Activated naive CD4-positive, alpha-beta T cell treated with anti-CD3 and anti-CD28 coated beads for 36 hours (primary cell): ENCODE measurements at places on chromosomes 5 and 9. TPM values are rescaled to one million over a fixed set of nuclear protein-coding genes. Genes with fewer than 3 reads are reported as not detected.

CBY3 gene
- total RNA-seq, result not detected

RAD17 gene
- 26.2 TPM for total RNA-seq

SEMA6A gene
- total RNA-seq, result 0.14 TPM

SPATA31A3 gene
- not detected for total RNA-seq

CARD6 gene
- 1.4 TPM for total RNA-seq

PCDHA9 gene
- total RNA-seq, result not detected

PCSK5 gene
- 5.7 TPM for total RNA-seq

NIPBL gene
- total RNA-seq, result 36.7 TPM

SMIM23 gene
- not detected for total RNA-seq

SLC34A3 gene
- total RNA-seq, result not detected

ADRB2 gene
- 0.21 TPM for total RNA-seq

EIF4E1B gene
- not detected for total RNA-seq

PLPP6 gene
- 5.3 TPM for total RNA-seq

GCNT4 gene
- total RNA-seq, result 2.1 TPM

GRCh38 chr5:157137691-157138090 lies 5.0 kb downstream of the MED7 start:
- DNase-seq, result no peak

DNA sequence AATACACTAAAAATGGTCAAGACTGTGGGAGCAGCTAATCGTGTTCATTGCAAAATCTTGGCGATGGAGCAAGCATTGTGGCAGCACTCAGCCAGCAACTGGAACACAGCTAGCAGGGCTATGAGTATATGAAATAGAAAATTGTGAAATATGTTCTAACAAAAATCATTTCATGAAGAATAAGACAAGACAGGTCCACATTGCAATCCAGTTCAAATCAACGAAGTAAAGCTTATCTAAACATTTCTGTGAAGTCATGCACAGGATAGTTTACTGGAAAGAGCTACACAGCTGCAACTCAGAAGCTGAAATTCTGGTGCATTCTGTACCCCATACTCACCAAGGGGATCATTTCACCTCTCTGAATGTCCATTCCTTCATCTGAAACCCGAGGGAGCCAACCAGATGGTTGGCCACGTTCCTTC lies 5.3 kb upstream of the NFIL3 start:
- DNase-seq, result no peak

DNA sequence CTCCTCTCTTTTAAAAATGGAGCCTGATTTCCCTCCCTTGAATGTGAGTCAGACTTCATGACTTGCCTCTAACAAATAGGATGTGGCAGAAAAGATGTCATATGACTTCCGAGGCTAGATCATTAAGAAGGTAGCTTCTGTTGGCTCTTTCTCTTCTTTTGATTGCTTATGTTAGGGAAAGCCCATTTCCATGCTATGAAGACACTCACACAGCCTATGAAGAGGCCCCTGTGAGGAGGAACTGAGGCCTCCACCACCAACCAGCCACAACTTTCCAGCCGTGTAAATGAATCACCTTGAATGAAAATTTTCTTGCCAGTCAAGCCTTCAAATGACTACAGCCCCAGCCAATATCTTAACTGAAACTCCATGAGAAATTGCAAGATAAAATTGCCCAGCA lies 413.4 kb downstream of the TMEM38B start:
- DNase-seq, result no peak

GRCh38 chr5:176784218-176785165 lies 25.9 kb upstream of the UNC5A start:
- no peak for DNase-seq

DNA sequence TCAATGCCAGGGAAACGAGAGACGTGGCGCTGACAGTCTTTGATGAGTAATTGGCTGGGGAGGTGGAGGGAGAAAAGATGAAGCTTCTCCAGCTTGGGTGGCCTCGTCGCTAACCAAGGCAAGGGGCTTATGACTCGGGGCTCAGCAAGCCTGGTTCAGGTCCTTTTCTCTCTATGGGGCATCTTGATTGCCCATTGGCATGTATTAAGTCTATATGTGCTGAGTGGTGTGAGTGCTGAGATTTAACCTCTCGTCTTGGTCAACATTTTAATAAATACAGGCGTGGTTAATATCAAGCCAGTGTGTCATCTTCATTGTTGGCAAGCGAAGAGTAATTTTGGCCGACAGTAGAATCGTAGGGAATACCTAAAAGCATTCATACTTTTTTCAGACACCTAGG lies 85.9 kb downstream of the RAI14 start:
- DNase-seq, result no peak

DNA sequence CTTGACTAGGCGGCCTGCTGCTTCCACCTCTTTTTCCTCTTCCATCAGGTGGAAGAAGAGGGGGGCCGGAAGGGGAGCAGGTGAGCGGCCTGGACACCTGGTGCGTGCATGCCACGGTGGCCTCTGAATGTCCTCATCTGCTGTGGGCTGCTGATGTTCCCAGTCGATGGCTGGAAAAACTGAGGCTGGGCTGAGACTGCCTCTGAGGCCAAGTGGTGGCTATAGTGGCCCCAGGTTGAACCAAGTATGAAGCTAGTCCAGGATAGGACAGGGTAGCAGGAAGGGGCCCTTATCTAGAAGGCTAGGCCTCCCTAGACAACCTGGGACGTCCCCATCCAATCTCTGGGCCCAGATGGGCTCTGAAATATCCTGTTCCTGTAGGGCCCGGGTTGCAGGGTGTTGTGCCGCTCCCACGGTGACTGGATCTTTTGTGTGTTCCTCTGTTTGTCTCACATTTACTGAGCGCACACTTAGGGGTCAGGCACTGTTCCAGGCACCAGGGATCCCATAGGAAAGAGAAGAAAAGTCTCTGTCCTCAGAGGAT lies 753 bp upstream of the NR5A1 start:
- DNase-seq, result no peak

- no peak for DNase-seq
Measured at GRCh38 chr5:159799701-159800100, 116.6 kb upstream of the ADRA1B start.

- no peak for DNase-seq
Measured at GRCh38 chr5:137575847-137576246, 76.7 kb upstream of the SPOCK1 start.

GRCh38 chr5:53236683-53237082 lies 127.1 kb upstream of the MOCS2 start:
- no peak for DNase-seq

GRCh38 chr5:65916636-65917035 lies 9.7 kb upstream of the ERBIN start:
- DNase-seq, result no peak

DNA sequence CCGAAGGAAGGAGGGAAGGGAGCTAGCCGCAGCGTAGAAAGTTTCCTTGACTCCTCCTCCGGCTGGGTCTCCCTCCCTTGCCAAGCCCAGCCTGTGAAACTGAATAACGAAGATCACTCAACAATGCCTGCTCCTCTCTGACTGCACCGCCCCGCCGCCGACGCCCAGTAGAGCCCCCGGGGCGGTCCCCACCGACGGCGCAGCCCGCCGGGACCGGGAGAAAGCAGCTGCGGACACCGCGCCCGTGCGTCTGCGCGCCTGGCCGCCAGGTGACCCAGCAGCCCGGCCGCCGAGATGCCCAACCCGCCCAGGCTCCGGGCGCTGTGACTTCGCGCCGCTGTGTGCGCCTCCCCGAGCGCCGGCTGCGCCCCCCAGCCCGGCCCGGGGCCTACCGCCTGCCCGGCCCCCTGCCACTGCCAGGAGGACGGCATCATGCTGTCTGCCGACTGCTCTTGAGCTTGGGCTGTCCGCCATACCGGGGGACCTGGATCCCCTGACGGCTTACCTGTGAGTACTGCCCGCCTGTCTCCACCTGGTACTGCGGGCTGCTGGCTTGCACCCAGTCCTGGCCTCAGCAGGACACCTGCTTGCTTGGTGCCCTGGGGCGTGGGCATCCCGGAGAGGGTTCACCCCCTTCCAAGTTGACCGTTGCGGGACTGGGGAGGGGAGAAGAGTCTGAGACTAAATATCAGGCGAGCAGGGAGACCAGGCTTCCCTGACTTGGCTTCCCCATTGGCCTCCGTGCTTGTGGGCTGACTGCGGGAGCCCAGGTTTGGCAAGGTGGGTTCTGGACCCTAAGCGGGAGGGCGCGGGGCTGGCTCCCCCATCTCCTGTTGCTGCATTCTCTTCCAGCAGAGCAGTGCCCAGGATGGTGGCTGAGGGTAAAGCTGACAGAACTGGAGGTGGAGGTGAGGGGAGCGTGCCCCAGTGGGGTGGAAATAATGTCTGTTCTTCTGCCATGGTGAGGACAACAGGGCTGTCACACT lies 26.2 kb upstream of the SPTLC1 start:
- peak; percentile 26 for DNase-seq

GRCh38 chr5:126531543-126532120 lies 63.4 kb downstream of the ALDH7A1 start:
- DNase-seq, result no peak

DNA sequence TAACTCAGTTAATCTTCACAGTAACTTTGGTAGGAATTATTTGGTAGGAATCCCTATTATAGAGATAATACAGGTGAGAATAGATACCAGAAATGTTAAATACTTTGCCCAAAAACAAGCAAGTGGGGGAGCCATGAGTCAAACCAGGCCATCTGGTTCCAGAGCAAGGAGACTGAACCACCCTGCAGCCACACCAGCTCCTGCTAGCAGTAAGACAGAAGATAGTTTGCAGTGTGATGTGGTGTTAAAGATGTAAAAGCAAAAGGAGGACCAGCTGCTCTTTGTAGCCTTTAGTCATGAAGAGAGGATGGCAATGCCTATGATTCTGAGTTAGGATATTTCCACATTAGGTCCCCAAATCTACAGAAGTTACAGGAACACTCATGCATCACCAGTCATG lies 101.4 kb downstream of the PRKACG start:
- DNase-seq, result no peak

GRCh38 chr5:81181576-81182316 lies 51.4 kb upstream of the CKMT2 start:
- no peak for DNase-seq

DNA sequence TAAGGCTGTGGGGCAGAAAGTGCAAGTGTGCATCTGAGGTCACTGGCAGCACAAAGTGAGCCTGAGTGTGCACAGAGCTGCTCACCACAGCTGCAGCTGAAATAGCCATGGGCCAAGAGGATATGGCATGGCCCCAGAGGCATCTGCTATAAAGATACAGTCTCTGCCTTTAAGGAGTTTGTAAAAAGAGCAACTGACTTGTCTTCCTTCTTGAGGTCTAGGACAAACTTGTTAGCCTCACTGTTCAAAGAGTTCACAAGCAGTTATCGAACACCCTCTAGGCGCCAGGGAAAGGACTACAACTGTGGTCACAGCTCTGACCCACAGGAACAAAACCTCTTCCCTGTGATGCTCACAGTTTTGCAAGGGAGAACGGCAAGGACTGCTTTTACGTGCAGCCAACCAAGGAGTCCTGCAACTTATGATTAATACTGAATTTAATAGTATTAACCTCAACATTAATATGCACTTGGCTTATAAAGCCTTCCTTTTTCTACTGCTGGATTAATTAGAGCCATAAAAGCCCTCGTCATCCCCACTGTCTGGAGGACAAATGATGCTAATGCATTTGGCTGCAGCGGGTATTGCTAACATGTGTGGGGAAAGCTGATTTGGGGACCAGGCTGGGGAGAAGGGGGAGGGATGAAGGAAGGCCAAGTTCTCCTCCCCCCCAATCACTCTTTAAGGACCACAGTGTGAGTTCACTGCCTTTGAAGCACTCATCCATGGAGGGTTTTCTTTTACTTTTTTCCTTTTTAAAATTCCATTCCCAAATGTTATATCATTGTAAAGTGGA lies 189.8 kb upstream of the TRIM32 start:
- no peak for DNase-seq

- DNase-seq, result no peak
Measured at GRCh38 chr9:88406051-88406450, 17.8 kb downstream of the SPIN1 start.

DNA sequence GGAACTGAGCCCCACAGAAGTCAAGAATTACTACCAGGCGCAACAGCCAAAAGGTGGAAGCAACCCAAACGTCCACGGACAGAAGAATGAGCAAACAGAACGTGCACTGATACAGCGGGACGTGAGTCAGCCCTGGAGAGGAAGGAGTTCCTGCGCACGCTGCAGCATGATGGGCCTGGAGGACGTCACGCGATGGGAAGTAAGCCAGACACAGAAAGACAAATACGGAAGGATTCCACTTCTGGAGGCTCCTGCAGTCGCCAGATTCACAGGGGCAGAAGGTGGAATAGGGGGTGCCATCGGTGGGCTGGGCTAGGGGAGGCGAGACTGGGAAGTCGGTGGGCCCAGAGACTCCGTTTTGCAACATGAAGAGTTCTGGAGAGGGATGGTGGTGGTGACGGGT lies 80.3 kb upstream of the PHYKPL start:
- DNase-seq, result no peak

DNA sequence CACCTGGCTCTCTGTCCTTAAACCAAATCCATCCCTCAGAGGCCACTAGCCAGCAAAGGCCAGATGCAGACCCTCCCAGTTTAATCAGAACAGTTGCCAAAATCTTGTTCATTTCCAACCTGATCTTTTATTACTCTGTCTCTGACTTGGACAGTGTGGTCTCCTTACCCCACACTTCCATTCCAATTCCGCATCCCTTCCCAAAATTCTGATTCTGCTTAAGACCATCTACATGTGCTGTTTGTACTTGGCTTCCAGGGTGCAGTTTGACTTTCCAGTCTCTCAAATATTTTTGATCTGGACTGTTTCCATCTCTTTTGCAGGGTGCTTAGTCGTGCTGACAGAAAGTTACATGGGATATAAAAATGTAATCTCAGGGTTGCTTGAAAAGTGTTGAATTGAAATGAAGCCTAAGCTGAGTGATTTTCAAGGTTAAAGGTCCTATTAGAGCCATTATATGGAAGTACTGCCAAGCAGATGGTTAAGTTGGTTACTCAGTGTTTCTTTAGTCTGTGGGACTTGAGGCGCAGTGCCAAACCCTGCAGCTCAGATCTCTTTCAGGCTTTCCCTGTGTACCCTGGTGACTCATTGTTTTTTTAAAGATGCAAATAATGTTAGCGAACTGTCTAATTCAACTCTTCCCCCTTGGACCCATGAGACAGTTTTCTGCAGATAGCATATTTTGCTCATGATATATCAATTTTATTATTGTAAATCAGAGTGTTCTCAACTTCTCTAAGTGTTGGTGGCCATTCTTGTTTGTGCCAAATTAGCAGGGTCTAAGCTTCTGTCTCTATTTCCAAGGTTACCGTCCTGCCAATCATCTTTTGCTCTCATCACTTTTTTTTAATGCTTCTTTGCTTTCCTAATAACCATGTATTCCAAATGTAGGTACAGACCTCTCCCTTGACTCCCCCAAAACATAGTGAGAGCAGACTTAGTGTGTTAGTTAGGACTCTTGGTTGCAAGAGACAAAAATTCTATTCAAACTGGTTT lies 18.2 kb upstream of the DCP2 start:
- peak; percentile 47 for DNase-seq

DNA sequence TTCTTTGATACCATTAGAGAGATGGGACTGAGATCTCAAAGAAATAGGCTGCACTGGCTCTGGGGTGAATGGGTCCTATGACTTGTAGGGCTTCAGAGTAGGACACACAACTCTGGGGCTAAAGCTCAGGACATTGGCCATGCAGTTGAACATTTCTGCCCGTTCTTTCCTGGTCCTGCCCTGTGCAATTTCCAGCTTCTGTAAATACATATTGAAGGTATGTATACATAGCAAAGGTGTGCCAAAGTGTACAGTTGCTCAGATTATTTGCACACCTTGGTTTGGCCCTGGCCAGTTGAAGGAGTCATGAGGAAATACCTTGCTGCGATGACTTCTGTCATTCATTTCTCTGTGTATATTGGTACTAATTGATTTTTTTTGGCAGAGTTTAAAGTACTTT lies 52.8 kb upstream of the TAF11L2 start:
- no peak for DNase-seq
